G401 (cell line): ENCODE measurements at places on chromosomes 5 and 9.

DNA sequence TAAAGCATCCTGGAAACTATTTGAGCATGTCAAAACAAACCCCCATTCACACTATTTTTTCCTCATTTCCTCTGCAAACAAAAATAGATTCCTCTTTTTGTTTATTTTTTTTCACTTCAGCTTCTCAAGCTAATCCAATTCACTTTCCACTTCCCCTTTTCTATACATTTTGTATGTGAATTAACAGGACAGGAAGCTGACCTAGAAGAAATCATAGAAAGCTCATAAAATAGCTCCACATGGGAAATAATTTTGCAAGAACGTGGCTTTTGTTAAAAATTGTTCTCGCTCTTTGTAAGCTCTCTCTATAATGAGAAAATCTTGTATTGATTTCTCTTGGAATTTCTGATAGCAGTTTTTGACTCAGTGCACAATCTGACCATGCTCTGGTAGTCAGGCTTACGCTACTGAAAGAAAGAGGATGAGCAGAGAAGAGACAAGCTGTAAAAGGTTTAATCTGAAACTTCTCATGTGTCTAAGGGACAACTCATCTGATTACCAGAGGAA, 215.8 kb downstream of the ADAMTS12 start:
- DNase-seq, result no peak

DNA sequence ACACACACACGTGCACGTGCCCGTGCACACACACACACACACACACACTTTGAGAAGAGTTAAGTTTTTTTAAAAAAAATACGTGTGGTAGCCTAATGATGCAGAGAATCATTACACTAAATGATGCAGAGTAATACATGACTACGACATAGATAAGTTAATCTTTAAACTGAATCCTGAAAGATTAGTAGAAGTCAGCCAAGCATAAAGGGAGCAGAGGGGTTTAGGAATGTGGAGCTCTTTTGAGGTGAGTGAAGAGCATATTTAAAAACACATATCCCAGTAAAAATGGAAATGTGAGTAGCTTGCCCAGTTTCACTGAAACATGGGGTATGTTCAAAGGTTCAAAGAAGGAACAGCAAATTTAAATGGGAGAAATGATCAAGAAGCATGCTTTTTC, 61.3 kb upstream of the TYRP1 start:
- no peak for DNase-seq

- no peak for DNase-seq
These were observed 126.4 kb upstream of the CCNG1 start for GRCh38 chr5:163310997-163311396.

DNA sequence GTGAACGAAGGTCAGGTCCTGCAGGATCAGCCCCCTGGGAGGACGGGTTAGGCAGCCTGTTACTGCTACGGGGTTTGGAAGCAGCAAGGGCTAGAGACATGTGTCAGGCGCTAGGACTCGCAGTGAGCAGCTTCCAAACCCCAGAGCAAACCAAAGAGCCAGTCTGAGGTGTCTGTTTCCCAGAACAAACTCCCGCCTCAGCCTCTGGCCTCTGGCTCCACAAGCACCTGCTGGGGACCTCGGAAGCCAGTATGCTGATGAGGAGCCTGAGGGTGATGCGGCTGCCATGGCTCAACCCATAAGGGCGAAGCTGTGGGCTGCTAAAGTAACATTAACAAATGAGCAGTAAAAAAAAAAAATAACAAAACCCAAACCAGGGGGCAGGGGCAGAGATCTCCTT, 35.0 kb downstream of the PRRT1B start:
- no peak for DNase-seq

DNA sequence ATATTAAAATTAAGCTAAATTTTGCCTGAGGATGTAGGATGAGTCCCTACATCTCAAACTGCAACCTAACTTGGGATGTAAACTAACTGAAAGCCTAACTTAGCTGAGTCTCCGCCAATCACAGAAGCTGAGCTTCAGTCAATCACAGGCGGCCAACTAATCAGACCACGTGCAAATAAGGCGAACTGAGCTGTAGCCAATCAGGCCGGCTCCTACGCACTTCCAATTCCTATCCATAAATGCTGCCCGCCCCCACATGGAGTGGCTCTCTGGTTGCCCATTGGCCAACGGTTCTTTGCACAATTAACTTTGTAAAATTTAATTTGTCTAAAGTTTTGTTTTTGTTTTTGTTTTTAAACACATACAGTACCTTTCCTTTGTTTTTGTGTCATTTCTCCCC, 13.9 kb upstream of the GPX8 start:
- DNase-seq, result no peak

GRCh38 chr5:93294199-93294598, 286.8 kb downstream of the NR2F1-AS1 start:
- DNase-seq, result no peak

DNA sequence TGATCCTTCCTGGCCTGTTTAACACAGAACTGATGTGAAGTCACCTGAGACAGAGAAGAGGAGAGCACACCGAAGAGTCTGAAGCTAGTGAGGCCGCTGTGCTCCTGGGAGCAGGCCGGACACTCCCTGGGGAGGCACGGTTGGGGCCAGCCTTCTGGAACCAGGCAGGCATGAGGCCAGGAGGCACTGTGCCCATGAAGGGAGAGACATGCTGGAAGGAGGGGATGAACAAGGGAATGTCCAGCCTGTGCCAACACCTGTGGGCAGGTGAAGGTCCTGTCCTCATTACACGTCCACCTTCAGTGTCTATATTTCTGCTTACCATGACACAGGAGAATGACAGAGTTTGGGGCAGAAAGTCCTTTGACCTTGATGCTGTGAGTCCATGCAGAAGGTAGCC, 183.8 kb upstream of the S1PR3 start:
- DNase-seq, result no peak

GRCh38 chr5:93677359-93677891, 64.0 kb downstream of the POU5F2 start:
- DNase-seq, result peak; percentile 82

DNA sequence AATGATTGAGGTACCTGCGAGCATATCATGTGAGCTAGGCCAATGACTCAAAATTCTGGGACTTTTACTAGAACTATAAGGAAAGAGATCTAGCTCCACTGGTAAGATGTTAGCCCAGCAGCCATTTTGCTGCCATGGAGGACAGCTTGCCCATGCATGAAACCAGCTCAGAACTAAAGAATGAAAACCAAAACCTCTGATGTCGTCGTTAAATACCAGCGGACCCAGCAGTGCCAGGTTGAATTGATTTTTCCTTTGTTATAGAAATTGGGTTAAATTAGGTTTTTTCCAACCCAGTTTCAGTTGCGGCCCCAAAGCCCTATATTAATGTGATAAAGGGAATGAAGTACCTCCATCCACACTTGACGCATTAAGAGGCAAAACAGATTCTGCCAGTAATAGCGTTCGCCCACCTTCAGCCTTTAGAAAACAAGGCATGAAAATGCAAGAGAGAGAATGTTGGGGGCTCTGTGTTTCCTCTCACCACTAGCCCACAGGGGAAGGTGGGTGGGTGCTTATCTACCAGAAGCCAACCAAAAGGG, 5.5 kb upstream of the ITK start:
- DNase-seq, result no peak

- peak; percentile 2 for DNase-seq
These were observed 51.0 kb downstream of the PTPDC1 start for GRCh38 chr9:94135222-94135621.

GRCh38 chr5:111004291-111004690, 67.2 kb upstream of the TSLP start:
- DNase-seq, result no peak

DNA sequence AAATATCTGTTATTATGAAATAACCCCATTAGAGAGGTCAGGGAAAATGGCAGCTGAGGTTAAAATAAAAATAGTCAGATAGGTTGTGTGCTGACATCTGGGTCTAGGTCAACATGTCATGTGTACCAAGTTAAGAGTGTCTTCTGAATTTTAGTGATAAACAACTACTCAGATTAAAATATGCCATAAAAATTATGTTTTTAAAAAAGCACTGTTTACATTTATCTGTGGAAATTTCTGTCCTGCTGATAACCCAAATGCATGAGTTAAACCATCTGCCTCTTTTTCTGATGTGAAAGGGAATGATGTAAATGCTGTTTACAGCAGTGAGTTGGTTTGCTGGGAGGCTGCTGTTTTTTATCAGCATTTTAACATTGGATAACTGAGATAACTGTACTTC, 361.2 kb upstream of the TARS1 start:
- DNase-seq, result no peak

DNA sequence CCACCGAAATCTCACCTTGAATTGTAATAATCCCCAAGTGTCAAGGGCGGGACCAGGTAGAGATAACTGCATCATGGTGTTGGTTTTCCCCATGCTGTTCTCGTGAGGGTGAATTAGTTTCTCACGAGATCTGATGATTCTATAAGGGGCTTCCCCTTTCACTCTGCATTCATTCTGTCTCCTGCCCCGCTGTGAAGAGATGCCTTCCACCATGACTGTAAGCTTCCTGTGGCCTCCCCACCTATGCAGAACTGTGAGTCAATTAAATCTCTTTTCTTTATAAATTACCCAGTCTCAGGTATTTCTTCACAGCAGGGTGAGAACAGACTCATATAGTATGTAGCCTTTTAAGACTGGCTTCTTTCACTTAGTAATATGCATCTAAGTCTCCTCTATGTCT, 128.1 kb upstream of the NR5A1 start:
- no peak for DNase-seq

DNA sequence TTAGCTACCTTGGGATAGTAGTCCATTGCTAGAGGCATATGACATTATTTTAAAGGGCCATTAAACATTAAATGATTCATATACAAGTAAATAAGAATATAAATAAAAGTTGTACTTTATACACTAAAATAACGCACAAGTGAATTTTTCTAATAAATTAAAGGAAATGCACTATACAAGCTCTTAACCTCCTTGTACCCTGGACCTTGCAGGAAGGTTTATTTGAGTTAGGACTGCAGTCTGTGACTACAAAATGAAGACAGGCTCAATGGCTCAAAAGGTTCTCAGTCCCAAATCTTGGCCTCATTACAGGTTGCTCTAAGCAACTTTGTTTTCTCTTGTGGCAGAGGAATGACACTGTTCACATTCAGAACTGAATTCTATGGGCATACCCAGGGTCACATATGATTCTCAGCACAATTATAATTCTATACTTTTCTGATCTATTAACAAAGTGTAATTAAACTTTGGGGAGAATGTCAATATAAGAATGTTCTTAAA, 34.4 kb downstream of the FEM1C start:
- no peak for DNase-seq

DNA sequence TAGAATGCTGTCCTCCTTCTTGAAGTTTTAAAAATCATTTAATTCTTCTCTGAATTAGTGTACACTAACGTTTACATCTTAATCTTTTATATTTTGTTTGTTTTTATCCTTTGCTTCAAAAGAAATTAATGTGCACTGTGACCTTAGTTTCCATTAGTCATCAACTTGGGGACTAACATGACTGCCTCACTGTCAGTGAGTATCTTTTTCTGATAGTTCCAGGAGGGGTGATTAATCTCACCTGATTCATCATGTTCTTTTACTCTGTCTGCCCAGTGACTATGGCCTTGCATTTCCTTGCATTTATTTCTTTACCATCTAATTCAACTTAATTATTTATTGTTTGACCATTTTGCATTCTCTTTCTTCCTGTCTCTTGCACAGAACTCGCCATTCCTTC, 33.4 kb upstream of the NR3C1 start:
- DNase-seq, result no peak

- peak; percentile 60 for DNase-seq
These were observed 762 bp downstream of the CACNA1B start for GRCh38 chr9:137878146-137878941.

- DNase-seq, result no peak
These were observed at the start of gene S100Z for GRCh38 chr5:76849419-76850291. TSS of gene S100Z (plus strand) at chr5:76850014. CDS start at chr5:76875360, 25,346 bp downstream.

GRCh38 chr9:123684393-123685149, 245.4 kb downstream of the DENND1A start:
- DNase-seq, result no peak

- DNase-seq, result no peak
These were observed 38.6 kb downstream of the TGFBI start for GRCh38 chr5:136067422-136067821.

DNA sequence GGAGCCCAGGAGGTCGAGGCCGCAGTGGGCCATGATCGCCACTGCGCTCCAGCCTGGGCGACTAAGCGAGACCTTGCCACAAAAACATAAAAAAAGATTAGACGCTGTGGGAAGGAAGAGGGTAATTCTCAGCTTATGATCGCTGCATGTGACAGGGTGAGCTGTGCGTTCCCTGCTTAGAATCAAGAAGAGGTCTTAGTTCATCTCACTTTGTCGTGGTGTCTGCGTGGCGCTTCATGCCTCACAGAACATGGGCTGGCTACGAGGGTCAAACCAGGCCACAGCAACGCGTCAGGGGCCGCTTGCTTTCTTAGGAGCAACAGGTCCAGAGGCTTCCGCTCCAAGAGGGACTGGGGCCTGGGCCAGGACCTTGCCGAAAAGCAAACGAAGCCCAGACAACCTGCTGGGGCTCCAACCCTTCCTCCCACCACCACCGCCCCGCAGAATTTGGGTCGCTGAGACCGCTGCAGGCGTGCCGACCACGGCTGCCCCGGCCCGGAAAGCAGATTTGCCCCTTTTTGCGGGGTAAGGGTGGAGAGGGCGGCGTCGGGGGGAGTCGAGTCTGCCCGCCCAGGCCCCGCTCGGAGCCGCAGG, 10.0 kb upstream of the GRIN1 start:
- no peak for DNase-seq

DNA sequence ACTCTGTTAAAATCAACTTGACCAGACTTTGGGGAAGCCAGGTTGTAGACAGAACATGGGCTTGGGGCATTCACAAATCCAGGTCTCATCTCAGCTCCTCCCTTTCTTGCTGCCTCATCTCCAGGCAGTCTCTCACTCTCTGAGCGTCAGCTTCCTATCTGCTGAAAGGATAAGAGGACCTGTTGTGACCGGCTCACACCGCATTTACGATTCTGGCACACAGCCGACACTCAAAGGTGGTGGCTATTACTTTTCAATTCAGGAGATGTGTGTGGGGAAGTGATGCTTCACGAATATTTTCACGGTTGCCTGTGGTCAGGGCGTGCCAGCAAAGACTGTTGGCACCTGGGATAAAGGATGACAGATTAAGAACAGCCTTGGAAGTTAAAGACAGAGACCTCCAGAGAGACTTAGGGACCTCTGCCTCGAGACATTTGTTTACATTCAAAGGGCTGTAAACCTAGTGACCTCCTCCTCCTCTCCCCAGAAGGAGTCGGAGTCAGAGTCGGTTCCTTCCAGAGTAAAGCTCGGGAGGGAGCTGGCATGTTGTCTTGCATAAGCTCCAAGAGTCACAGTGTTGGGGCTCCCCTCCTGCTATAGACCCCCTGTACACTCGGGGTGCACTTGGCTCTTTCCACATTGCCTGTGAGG, 83.2 kb downstream of the AK8 start:
- no peak for DNase-seq

GRCh38 chr5:55742778-55743177, 4.9 kb downstream of the DDX4 start:
- DNase-seq, result no peak

- DNase-seq, result peak; percentile 15
These were observed 107.9 kb upstream of the LARP1 start for GRCh38 chr5:154647114-154647760.

- DNase-seq, result no peak
These were observed 11.8 kb downstream of the TBC1D9B start for GRCh38 chr5:179895861-179896260.

- DNase-seq, result no peak
These were observed 87.7 kb downstream of the PTCH1 start for GRCh38 chr9:95429096-95429495.

GRCh38 chr5:104513121-104513602, 950.6 kb upstream of the NUDT12 start:
- no peak for DNase-seq
